Renal pelvis (tissue), 12 donors: ENCODE measurements at places on chromosomes 12 and 14. TPM values are rescaled to one million over a fixed set of nuclear protein-coding genes. Genes with fewer than 3 reads are reported as not detected.
A peak's percentile ranks its signal among the peaks of the same experiment; 100 is the strongest.

DNA sequence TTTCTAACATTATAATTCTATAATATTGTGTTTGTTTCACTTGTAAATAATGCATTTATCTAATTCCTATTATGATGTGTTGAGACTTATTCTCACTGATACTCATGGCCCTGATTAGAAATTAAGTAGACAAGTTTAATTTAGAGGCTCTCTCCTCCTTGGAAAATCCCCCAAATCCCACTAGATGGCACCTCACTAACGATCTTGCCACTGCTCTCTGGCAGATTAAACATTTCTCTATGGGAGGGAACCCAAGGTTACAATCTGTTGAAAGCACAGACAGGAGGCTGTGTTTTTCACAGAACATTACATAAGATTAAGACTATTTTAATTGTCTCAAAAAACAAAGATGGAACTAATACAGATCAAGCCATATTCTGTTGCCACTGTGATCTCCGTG lies 318.7 kb downstream of the LRFN5 start:
- DNase-seq, result peak; percentile 16

GRCh38 chr14:50859296-50859624 lies 12.6 kb upstream of the ABHD12B start:
- DNase-seq, result no peak

DNA sequence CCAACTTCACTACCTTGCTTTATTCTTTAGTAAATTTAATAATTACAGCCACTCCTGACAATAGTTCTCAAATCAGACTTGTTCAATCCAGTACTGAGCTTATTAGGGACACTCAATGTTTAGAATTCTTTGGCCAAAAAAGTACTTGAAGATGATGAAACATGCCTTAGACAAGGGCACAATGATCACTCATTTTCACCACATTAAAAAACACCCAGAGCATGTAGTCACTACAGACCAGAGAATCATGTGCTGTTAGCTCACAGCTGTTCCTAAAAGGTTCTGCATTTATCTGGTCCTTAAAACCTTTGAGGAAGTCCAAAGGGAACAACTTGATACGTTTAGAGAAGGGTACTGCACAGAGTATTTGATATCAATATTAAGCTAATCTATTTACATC lies 98.7 kb downstream of the INSM2 start:
- no peak for DNase-seq

DNA sequence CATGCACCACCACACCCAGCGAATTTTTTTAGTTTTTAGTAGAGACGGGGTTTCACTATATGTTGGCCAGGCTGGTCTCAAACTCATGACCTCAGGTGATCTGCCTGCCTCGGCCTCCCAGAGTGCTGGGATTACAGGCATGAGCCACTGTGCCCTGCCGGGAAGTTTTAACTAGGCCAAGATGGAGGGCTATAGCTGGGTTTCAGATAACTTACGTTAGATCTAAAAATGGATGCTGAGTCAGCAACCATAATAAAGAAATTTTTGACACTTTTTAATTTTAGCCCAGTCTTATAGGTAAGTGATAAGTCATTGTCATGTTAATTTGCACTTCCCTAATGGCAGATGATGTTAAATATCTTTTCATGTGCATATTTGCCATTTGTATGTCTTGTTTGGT lies 14.4 kb downstream of the ZDHHC17 start:
- no peak for DNase-seq

- DNase-seq, result no peak
Observed at GRCh38 chr12:9741726-9742125, 8.8 kb upstream of the CLECL1 start.

DNA sequence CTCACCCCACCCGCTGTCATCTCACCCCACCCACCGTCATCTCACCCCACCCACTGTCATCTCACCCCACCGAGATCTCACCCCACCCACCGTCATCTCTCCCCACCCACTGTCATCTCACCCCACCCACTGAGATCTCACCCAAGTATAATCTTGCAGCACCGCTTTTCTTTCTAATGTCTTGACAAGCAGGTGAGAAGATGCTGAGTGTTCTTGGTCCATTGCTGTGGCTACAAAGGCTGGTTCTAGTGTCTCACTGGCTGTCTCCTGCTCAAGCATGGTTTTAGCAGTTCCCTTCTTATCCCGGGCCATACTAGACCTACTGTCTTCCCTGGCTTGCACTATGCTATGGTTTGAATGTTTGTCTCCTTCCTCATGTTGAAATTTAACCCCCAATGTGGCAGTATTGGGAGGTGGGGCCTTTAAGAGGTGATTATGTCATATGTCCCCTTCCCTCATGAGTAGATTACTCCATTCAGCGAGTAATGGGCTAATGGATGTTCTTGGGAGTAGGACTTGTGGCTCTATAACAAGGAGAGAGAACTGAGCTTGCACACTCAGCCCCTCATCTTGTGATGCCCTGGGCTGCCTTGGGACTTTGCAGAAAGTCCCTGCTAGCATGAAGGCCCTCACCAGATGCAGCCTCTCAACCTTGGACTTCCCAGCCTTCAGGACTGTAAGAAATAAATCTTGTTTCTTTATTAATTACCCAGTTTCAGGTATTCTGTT lies 47.7 kb upstream of the PPP2R5C start:
- no peak for DNase-seq

GRCh38 chr12:15856097-15856982 lies 25.8 kb upstream of the STRAP start:
- DNase-seq, result peak; percentile 60

- no peak for DNase-seq
Observed at GRCh38 chr14:60565211-60565610, 56.3 kb downstream of the SIX6 start.

DNA sequence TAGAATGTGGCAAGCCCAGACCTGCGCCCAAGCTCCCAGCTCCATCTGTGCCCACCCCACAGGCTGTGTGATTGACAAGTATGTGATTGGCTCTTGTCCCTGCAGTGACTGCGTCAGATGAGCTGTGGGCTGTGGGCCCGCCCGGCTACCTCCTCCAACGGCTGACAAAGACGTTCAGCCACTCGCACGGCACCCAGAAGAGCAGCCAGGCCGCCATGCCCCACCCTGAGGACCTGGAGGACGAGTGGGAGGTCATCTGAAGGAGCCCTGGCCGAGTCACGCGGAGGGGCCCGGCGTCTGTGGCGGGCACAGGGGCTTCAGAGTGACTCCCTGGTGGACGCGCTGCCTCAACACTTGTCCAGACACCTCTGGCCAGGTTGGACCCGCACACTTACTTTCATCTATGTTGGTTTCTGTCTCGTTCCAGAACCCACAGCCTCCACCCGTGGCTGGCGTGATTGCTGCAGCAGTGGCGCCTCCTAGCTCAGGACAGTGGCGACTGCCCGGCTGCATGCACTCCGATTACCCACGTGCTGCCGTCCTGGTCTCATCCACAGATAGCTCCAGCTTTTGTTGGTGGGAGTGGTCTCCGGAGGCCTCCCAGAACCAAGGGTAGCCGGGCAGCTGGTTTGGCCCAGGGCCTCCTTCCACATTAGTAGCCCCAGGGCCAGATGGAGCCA lies 11.4 kb downstream of the ANKRD9 start:
- no peak for DNase-seq

DNA sequence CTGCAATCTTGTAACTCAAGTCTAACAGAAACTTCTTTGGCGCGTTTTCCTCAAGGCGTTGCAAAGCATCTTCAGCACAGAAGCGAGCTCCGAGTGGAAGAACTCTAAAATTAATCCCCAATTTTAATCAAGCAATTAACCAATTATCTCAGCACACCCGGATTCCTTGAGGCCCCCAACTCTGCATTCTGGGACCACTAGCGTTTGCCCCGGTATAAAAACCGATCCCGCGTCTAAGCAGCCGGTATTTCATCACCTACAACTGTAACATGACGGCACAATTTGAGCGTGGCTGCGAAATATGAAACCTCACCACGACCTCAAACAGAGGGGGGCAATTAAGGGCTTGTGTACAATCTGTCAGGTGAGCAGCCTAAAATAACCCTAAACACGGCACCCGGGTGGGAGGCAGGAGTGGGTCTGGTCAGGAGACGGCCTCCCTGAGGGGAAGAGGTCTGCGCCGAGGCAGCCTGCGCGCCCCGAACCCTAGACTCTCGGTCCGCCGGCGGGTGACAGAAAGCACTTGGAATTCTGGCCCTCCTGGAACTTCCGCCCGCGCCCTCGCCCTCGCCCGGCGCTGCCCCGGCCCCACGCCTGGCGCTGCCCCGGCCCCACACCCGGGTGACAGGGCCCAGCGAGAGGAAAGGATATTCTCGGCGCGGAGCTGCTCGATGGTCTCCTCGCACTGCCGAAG lies 594 bp downstream of the ZCCHC8 start:
- peak; percentile 69 for DNase-seq

DNA sequence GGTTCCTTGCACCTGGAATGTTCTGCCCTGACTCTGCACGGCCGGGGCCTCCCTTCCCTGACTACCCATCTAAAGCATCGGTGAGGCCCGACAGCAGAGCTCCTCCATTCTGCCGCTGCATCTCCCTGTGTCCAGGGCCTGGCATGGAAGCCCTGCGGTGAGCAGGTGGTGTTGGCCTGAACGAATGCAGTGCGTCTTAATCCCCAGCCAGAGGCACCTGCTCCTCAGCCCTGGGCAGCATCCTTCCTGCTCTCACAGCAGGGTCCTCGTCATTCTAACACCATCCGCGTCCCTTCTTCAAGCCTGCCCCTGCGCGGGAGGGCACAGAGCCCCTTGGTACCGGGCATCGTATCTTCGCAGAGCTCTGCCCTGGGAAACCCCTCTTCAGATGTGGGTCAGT lies 15.4 kb downstream of the BEGAIN start:
- no peak for DNase-seq

- no peak for DNase-seq
Observed at GRCh38 chr14:28756884-28757570, 9.6 kb upstream of the FOXG1 start.

DNA sequence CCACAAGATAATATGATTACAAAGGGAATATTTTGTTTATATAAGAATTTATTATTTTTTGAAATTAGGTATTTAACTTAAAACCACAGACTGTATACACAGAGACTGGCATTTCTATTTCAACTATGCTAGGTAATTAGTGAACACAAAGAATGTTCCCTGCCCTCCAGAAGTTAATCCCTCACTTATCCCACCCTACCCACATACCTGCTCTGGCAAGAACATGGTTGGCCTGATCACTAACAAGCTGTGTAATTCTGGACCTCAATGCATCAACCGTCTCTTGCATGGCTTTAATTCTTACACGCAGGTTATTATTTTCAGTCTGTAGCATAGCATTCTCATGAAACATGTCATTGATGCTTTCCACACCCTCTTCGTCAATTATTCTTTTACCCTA lies 85.9 kb downstream of the KIF21A start:
- peak; percentile 12 for DNase-seq

DNA sequence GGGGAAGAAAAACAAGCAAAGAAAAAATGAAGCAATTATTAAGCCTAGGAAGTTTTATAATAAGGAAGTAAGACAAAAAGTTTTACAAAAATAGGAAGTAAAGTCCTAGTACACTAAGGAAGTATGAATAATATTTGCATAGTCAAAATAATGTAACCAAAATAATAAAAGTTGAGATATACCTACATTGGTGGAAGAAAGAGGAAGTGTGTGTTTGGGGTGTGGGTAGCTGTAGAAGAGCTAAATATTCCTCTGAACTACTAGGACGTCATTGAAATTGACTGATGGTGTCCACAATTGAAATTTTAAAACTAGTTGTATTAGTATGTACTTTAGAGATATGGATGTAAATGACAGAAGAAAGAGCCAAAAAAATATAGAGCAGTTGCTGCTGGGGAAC lies 228.4 kb upstream of the OTX2 start:
- no peak for DNase-seq

DNA sequence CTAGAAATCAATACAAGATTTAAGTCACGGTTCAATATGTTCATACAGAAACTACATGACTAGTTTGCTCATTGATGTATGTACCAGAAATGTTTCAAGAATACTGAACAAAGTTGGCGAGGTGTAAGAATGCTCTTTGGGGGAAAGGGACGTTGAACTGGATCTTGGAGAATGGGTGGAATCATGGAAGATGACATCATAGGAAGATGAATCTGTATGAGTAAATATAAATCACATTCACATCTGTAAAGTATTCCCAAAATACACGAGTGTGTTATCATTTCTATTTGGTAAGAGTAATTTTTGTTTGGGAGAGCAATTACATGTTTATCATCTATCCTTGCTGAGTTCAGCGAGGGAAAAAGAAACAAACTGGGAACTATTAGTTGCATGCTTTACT lies 162.2 kb upstream of the TMTC1 start:
- no peak for DNase-seq

GRCh38 chr14:36521598-36522345 lies 1.7 kb upstream of the NKX2-1 start:
- no peak for DNase-seq

GRCh38 chr12:25677232-25677937 lies 124.3 kb upstream of the LMNTD1 start:
- DNase-seq, result no peak

DNA sequence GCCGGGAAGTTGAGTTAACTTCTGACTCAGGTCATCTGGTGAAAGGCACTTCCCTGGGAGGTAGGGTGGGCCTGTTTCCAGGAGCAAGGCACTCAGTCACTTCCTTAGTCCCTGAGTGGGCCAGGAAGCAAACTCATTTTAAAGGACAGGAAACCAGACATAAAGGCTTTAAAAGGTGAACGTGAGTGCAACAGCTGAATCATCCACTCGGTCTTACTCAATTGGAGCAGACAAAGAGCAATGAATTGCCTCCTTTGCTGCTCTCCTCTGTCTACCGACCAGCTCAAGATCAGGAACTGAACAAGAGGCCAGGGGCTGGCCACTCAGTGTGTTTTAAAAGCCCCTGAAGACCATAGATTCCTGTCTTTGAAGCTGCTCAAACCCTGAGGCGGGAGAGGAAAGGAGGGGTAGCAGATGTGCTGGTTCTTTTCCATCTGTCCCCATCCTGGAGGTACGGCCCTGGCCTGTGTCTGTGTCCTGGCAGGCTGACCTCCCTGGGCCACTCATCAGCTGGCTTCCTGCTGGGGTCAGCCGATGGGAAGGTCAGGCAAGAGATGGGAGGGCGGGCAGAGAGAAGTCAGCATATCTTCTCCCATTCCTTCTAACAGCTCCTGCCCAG lies 148.9 kb downstream of the PPM1H start:
- DNase-seq, result peak; percentile 26

- DNase-seq, result no peak
Observed at GRCh38 chr14:25237845-25238244, 187.9 kb upstream of the STXBP6 start.

GRCh38 chr14:90625445-90625844 lies 190.8 kb downstream of the TTC7B start:
- no peak for DNase-seq

GRCh38 chr14:73785834-73786635 lies 65.6 kb upstream of the PTGR2 start:
- DNase-seq, result no peak

- peak; percentile 42 for DNase-seq
Observed at GRCh38 chr12:57001448-57001906, 4.9 kb downstream of the ZBTB39 start.

GRCh38 chr14:96699666-96700065 lies 97.5 kb upstream of the VRK1 start:
- no peak for DNase-seq

- DNase-seq, result no peak
Observed at GRCh38 chr12:131525795-131526508, 184.9 kb upstream of the SFSWAP start.

Gene SMIM41
- 0.61 TPM for polyA plus RNA-seq

Gene LTBP2
- polyA plus RNA-seq, result 4.4 TPM

Gene NR1H4
- polyA plus RNA-seq, result 14.2 TPM

Gene ANKLE2
- polyA plus RNA-seq, result 79.0 TPM

Gene ISCU
- 109 TPM for polyA plus RNA-seq

Gene IL26
- not detected for polyA plus RNA-seq

Gene TEX52
- polyA plus RNA-seq, result 2.2 TPM

Gene CRIP1
- 34.6 TPM for polyA plus RNA-seq

Gene KCNA5
- 1.6 TPM for polyA plus RNA-seq

Gene E2F7
- 9.4 TPM for polyA plus RNA-seq

Gene BATF
- 0.71 TPM for polyA plus RNA-seq

Gene KLRC1
- polyA plus RNA-seq, result 0.84 TPM
